Epithelial cell of proximal tubule (primary cell): ENCODE measurements at places on chromosomes 13 and 19. TPM values are rescaled to one million over a fixed set of nuclear protein-coding genes. Genes with fewer than 3 reads are reported as not detected.

DNA sequence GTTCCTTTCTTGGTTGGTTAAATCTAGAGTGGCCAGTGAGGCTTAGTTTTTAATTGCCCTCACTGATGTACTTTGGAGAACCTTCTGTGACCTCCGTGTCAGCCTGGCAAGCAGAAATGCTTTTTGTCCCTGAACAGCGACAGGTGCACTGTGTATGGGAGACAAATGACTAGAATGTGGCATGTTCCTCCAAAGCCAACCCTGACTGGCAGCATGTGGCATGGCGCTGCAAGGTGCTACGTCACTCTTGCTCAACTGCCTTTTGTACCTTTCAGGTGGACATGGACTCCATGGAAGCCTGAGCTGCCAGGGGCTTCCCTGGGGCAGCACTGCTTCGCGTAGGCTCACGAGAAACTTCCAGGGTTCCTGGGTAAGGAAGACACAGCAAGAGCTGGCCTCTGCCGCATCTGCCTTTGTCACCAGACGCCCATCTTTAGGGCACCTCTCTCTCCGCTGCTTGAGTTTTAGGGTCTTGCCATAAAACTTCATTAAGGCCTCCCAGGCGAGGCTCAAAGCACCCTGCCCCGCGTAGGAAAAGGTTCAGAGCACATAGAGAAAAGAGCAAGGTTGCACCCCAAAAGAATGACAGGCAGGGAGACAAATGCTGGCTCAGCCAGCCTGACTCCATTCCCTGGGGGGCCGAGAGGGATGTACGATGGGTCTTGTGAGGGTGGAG, 167.1 kb upstream of the SOX1 start:
- DNase-seq, result no peak

- DNase-seq, result peak; percentile 44
These were observed at the start of gene ZIK1 for GRCh38 chr19:57583521-57584416. ZIK1 (plus strand) TSS chr19:57584145; CDS start chr19:57584357, 212 bp downstream.

DNA sequence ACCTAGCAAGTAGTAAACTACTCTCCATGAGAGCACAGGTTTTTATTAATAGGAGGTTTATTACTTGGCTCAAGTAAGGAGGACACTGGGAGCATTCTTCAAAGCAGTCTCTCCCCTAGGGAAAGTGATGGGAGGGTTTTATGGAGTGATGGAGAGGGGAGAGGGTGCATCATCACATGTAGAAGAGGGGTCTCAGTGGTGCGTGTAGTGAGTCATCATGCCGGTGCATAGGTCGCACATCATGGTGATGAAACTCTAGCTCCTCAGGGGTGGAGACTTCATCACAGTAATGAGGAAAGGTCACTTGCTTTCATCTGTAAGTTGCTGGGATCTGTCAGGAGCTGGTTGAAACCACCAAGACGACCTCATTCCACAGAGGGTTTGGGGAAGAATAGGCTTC, 210.8 kb upstream of the UBL3 start:
- DNase-seq, result no peak

The MYO9B gene
- 53.9 and 55.9 TPM in 2 replicates for total RNA-seq

The PRRG2 gene
- total RNA-seq, result 0.87 and 1.0 TPM in 2 replicates

The FXYD5 gene
- total RNA-seq, result 107 and 167 TPM in 2 replicates

The PTH2 gene
- total RNA-seq, result not detected in 2 replicates

The CBLC gene
- total RNA-seq, result 16.1 and 27.2 TPM in 2 replicates

DNA sequence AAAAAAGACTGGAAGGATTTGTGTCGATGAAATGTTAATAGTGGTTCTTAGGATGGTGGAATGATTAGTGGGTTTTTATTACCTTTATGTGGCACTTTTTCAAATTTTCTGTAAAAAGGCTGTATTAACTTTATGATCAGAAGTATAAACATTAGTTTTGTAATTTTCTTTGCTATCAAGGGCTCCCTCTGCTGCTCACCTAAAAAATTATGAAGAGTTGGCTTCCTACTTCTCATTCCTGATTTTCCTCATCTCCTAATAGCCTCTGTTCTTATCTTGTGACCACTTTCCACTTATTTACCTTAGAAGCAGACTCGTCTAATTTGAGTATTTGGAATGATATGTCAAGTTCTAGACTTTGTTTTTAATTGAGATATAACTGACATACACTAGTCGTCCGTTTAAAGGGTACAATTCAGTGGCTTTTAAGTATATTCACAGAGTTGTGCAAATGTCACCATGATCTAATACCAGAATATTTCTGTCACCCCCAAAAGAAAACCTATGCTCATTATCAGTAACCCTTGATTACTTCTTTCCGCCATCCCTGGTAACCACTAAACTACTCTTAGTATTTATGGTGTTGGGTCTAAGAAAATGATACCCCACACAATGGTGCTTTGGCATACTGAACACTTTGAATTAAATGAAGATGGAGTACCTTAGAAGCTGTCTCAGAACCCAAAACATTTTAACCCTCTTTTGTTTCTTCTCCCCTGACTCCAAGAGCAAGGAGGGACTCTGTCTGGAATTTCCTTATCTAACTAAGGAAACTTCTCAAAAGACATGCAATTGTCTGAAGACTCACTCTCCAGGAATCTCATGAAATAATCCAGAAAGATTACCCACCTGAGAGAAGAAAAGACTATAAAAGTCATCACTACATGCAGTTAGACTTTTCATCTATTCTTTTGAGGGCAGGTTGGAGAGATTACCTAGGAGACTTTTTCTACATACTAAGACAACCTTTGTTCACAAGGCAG, 311.3 kb downstream of the DLEU7 start:
- no peak for DNase-seq

The IL12RB1 gene
- total RNA-seq, result not detected in 2 replicates

GRCh38 chr19:11295665-11296245, at the start of gene TSPAN16:
TSPAN16 (plus strand) TSS chr19:11296160; CDS start chr19:11296298, 138 bp downstream.
- no peak for DNase-seq
